ENCODE measurements at places on chromosomes 4 and X. TPM values are rescaled to one million over a fixed set of nuclear protein-coding genes. Genes with fewer than 3 reads are reported as not detected.

- peaks cover 8% of the 10 kb centered on the region for H3K36me3 ChIP-seq
- peak overlapping the region; percentile 82 for H3K27ac ChIP-seq
- peaks cover 40% of the 10 kb centered on the region for H3K4me1 ChIP-seq
- H3K4me3 ChIP-seq = no peak overlapping the region
- DNase-seq = no peak
These were observed 48.5 kb upstream of the PRSS48 start for GRCh38 chr4:151228189-151229119.

DNA sequence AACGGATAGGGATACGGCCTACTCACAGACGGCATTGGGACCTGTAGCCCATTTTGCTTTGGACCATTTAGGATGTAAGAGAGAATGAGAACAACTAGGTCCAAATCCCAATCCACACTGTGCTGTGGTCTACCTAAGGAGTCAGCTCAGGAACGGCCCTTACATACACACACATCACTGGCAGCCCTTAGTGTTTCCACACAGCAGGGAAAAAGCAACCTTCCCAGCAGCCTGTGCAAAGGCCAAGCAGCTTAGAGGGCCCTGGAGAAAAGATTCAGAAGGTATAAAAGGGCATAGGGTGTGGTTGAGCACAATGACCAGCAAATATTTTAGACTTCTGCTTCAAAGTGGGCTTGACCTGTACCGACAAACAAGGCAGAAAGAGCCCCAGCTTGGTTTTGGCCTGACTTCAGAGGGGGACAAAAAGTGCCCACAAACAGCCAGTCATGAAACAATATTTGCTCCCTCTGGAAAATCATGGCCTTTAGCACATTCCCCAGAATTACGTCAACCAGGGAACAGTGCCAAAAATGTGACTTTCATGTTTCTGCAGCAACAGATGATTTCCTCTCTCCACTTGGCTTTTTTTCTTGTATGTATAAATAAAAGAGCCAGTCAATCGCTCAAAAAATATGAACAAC, 359.5 kb upstream of the FGF16 start:
- H3K27ac ChIP-seq = peak overlapping the region; percentile 52
- H3K36me3 ChIP-seq = no peaks in the 10 kb centered on the region

DNA sequence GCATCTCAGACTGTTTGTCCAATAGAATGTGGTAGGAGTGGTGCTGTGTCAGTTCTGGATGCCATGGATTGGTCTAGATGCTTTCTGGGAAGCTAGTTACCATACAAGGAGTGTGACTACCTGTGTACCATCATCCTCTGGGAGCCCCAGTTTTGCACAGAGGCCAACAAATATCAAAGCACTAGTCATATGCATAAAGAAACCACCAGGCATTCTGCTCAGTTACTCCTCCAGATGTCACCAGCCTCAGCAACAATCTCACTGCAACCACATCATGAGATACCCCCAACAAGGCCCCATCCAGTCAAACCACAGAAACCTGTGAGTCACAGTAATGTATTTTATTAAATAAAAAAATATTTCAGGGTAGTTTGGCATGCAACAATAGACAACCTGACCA, 435.8 kb upstream of the CPEB2 start:
- DNase-seq = no peak
- H3K4me1 ChIP-seq = no peaks in the 10 kb centered on the region
- peaks cover 3% of the 10 kb centered on the region for H3K27me3 ChIP-seq
- H3K36me3 ChIP-seq = no peaks in the 10 kb centered on the region
- no peak overlapping the region for H3K4me3 ChIP-seq

Gene MAGED4
- total RNA-seq = 80.2 TPM

DNA sequence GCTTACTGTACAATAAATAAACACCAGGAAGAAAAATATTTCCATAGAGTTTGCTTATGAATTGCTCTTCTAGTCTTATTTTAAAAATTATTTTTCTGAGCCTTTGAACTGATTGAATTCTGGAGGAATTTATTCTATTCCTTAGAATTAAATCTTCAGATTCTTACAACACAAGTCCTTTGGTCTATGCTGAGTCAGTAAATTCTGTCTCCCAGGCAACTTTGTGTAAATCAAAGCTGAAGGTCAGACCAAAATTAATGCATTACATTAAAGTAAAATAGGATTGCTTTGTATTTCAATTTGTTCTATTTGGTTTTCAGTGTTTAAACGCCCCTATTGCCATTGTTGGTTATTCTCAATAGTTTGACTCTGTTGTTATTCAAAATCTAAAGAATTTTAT, 26.8 kb upstream of the STPG2 start:
- no peak overlapping the region for H3K4me3 ChIP-seq
- no peak for DNase-seq
- no peaks in the 10 kb centered on the region for H3K36me3 ChIP-seq

GRCh38 chr4:169795585-169795984, 37.8 kb upstream of the HPF1 start:
- no peak overlapping the region for H3K4me3 ChIP-seq
- DNase-seq = no peak
- peaks cover 12% of the 10 kb centered on the region for H3K27me3 ChIP-seq
- no peak overlapping the region for H3K27ac ChIP-seq

Gene SULT1E1
- total RNA-seq = 118 TPM

Gene PABPC1L2A
- not detected for total RNA-seq

- H3K4me3 ChIP-seq = no peak overlapping the region
- DNase-seq = no peak
- no peak overlapping the region for H3K27ac ChIP-seq
These were observed 132.6 kb downstream of the PWWP3B start for GRCh38 chrX:106300656-106301055.

Measured in mesothelial cell of epicardium (in vitro differentiated cells).